ENCODE measurements at places on chromosomes 13 and 19. TPM values are rescaled to one million over a fixed set of nuclear protein-coding genes. Genes with fewer than 3 reads are reported as not detected.

DNA sequence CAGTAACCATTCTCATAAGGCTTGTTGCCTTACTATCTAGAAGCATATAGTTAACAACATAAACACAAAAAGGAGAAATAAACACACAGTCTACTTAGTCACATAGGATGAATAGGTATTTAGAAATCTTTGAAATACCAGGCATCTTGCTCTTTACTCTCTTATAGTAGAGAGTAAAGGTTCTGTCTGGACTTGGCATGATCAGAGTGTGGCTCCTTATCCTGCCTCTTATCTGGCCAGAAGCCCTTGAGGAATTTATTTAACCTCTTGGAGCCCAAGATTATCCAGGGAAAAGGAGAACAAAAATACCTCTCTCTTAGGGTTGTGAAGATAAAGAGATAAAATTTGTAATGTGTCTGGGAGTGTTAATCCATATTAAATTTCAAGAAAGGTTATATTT is 100.2 kb upstream of the MBNL2 start:
- no peak overlapping the region for H3K4me3 ChIP-seq
- DNase-seq: no peak
- no peaks in the 10 kb centered on the region for H3K27me3 ChIP-seq
- H3K27ac ChIP-seq: no peak overlapping the region
- H3K36me3 ChIP-seq: no peaks in the 10 kb centered on the region

- no peaks in the 10 kb centered on the region for H3K36me3 ChIP-seq
- no peak overlapping the region for H3K4me3 ChIP-seq
- H3K27ac ChIP-seq: no peak overlapping the region
Measured at GRCh38 chr13:101930331-101930730, 471.5 kb downstream of the FGF14 start.

CCL25 gene
- not detected for total RNA-seq

GRCh38 chr13:32707471-32707870 is 121.2 kb downstream of the PDS5B start:
- H3K27me3 ChIP-seq: no peaks in the 10 kb centered on the region
- H3K4me3 ChIP-seq: no peak overlapping the region
- no peak for DNase-seq

- H3K4me1 ChIP-seq: peaks cover 4% of the 10 kb centered on the region
- H3K4me3 ChIP-seq: peak overlapping the region; percentile 90
- peaks cover 25% of the 10 kb centered on the region for H3K27me3 ChIP-seq
- peak overlapping the region; percentile 96 for H3K27ac ChIP-seq
- DNase-seq: peak; percentile 42
- H3K36me3 ChIP-seq: no peaks in the 10 kb centered on the region
Measured at GRCh38 chr19:45769821-45770191, 754 bp upstream of the SIX5 start.

DNA sequence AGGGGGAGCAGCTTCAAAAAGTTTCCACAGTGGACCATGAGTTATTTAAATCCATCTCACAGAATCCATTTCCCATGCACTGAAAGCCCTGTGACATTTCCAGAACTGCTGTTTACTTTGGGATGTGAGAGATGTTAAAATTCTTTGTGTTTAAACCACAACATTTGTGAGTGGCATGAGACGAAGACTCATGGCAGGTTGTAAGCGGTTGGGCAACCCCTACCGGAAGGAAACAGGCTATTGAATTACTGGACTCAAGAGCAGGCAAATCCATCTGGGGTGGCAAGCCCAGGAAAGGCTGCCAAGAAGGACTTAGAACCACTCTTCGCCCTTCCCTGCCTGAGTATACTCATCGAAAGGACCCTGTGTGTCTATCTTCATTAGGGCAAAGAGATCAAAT is 22.3 kb upstream of the CLDN10 start:
- no peak for DNase-seq
- H3K4me1 ChIP-seq: peaks cover 6% of the 10 kb centered on the region
- H3K27ac ChIP-seq: no peak overlapping the region

REEP6 gene
- total RNA-seq: 21.5 TPM

DNA sequence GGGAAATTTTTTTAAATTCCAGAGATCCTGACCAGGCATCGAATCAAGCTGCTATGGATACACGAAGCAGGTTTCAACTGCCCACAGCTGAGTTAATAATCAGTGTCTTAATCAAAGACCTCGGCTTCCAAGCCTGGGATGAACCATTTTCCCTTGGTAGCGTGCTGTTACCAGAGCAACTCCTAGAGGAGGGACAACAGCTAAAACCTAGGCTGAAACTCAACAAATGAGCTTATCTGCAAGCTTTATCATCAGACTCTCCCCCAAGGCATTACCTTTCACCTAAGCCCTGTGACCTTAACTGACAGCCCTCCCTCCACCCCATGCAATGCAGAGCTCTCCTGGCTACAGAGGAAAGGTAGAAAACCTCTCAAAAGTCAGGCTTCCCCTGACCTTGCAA is 39.7 kb downstream of the RCBTB1 start:
- peaks cover 3% of the 10 kb centered on the region for H3K4me1 ChIP-seq
- no peaks in the 10 kb centered on the region for H3K36me3 ChIP-seq
- no peak for DNase-seq
- H3K4me3 ChIP-seq: no peak overlapping the region
- peaks cover 1% of the 10 kb centered on the region for H3K27me3 ChIP-seq

GRCh38 chr19:35727956-35728706 is 10.3 kb downstream of the KMT2B start:
- no peak for DNase-seq
- H3K4me3 ChIP-seq: no peak overlapping the region
- no peaks in the 10 kb centered on the region for H3K4me1 ChIP-seq
- peaks cover 4% of the 10 kb centered on the region for H3K27me3 ChIP-seq
- no peaks in the 10 kb centered on the region for H3K36me3 ChIP-seq

DNA sequence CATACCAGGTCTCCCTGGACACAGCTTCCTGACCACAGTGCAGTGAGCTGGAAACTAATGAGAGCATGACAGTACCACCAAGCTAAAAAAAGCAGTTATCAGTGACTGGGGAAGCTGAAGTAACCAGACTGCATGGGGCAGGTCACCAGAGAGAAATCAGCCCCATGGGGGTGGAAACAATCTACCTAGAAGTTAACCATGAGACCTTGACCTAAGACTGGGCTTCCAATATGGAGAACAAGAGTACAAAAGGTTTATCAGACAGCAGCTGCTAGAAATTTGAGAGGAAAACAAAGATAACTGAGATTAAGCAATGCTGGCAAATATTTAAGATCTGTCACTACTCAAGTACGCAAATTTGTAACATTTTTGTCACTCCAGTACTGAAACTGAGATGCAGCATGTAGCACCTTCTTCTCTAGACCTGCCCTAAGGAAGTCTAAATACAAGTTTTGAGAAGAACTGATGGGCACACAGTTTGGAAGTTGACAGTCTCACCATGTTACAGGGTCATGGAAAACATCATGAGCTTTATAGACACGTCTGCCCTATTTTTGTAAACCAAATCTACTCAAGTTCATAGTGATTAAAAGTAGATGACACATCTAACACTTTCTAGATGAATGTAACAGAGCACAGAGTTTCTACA is 2641.8 kb upstream of the PCDH20 start:
- H3K27ac ChIP-seq: no peak overlapping the region

GRCh38 chr13:48770372-48770771 is 116.6 kb downstream of the CYSLTR2 start:
- H3K27me3 ChIP-seq: no peaks in the 10 kb centered on the region
- no peak overlapping the region for H3K27ac ChIP-seq
- H3K36me3 ChIP-seq: peaks cover 5% of the 10 kb centered on the region
- no peaks in the 10 kb centered on the region for H3K4me1 ChIP-seq
- no peak for DNase-seq

DNA sequence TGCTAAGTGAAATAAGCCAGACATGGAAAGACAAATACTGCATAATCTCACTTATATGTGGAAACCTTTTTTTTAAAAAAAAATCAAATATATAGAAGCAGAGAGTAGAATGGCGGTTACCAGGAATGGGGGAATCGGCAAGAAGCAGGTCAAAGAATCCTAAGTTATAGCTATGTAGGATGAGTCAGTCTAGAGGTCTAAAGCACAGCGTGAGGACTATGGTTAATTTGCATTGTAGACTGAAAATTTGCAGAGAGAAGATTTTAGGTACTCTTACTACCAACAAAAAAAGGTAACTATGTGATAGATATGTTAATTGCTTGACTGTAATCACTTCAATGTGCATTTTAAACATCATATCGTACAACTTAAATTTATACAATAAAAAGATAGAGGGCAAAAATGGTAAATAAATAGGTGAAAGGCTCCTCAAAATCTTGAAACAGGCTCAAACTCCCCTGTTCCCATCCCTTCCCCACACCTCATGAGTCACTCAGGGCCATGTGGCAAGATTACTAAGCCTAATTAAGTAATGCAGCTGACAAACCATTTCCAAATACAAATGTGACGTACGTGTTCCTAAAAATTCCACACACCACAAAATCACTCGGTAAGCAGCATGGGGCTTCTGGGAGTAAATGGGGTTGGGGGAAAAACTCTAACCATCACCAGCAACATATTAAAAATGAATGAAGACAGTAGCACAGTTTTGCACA is 159.0 kb downstream of the USP12 start:
- H3K4me3 ChIP-seq: no peak overlapping the region
- H3K27me3 ChIP-seq: no peaks in the 10 kb centered on the region
- H3K4me1 ChIP-seq: peaks cover 12% of the 10 kb centered on the region
- no peak for DNase-seq
- no peak overlapping the region for H3K27ac ChIP-seq

HCST gene
- total RNA-seq: not detected

Data from glutamatergic neuron (in vitro differentiated cells).